ENCODE measurements at places on chromosomes 7 and 10. TPM values are rescaled to one million over a fixed set of nuclear protein-coding genes. Genes with fewer than 3 reads are reported as not detected.

GRCh38 chr7:135950972-135951371, 26.2 kb downstream of the MTPN start:
- DNase-seq, result no peak

DNA sequence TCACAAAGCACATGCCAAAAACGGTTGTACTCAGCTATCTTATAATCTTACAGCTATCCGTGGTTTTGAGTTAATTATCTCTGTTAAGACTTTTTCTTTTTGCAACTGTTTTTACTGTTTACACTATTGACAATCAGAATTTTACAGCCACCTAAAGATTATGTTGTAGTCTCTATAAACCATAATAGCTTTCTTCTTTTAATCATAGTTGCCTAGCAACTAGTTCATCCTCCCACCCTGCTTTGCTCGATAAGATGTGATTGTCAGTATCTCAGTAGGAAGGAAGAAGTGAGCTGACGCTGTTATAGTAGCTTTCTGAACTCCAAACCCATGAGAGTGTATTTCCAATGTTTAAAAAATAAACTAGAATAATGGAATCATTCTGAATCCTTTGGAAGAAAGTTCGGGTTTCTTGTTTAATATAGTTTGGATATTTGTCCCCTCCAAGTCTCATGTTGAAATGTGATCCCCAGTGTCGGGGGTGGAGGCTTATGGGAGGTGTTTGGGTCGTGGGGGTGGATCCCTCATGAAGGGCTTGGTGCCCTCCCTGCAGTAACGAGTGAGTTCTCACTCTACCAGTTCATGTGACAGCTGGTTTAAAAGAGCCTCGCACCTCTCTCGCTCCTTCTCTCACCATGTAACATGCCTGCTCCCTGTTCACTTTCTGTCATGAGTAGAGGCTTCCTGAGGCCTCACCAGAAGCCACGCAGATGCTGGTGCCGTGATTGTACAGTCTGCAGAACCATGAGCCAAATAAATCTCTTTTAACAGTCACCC, 68.1 kb downstream of the SVOPL start:
- no peak for DNase-seq

GRCh38 chr7:64555046-64555445, 7.8 kb downstream of the ZNF680 start:
- no peak for DNase-seq

DNA sequence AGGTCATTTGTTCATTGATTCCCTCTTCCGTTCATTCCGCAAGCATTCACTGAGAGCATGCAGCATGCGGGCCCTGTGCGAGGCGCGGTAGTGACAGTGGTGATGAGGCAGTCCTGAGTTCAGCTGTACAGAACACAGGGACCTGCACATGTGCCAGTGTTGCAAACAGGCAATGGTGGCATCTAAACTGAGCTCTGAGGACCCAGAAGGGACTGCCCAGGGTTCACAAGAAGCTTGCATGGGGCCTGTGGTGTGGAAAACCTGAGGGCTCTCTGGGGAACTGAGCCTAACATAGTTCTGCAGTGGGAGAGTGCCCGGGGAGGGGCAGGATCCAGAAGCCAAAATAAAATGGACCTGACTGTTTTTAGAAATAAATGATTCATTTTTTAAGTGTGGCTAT, 13.2 kb downstream of the ZNF488 start:
- DNase-seq, result no peak

Gene VENTX
- total RNA-seq, result 1.1 TPM

Gene ZNF804B
- 0.36 TPM for total RNA-seq

Measured in sigmoid colon (tissue), 7 donors.